ENCODE measurements at places on chromosomes 6 and 20. TPM values are rescaled to one million over a fixed set of nuclear protein-coding genes. Genes with fewer than 3 reads are reported as not detected.

DNA sequence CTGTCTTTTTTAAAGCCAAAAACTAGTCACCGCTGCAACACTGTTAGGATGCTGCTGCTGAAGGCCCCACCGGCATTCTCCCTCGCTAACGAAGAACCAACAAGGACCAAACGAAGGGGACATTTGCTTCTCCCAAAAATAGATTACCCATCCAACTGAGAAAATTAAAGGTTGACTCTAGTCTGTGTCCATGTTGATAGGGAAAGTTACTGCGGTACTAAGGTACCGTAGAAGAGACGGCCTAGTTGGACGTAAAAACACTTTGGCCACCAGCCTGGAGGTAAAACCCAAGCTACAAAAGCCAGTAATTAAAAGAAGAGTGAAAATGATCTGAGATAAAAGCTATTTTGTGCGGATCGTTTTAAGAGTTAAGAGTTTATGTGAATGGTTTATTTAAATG is 11.8 kb upstream of the FOXF2 start:
- no peaks in the 10 kb centered on the region for H3K36me3 ChIP-seq
- peaks cover 6% of the 10 kb centered on the region for H3K4me1 ChIP-seq
- no peak overlapping the region for H3K27ac ChIP-seq
- ATAC-seq, result no peak
- H3K4me3 ChIP-seq, result no peak overlapping the region
- peaks cover 72% of the 10 kb centered on the region for H3K27me3 ChIP-seq

DNA sequence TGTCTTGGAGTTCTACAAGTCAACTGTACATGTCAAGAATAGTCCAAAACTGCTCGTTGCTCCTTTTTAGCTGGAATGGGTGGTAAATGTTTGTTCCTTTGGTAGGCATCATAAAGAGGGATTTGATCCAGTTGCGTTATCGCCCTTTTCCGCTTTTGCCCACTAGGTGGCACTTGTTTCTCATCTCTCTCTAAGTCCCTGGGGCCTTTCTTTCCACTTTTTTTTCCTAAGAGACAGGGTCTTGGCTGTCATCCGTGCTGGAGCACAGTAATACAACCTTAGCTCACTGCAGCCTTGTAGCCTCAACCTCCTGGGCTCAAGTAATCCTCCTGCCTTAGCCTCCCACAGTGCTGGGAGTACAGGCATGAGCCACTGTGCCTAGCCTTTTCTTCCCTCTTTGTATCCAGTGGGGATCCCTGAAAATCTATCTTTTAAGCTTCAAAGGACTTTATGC is 20.7 kb downstream of the GTPBP2 start:
- H3K4me1 ChIP-seq, result peaks cover 8% of the 10 kb centered on the region
- no peaks in the 10 kb centered on the region for H3K27me3 ChIP-seq
- H3K27ac ChIP-seq, result no peak overlapping the region
- no peak overlapping the region for H3K4me3 ChIP-seq
- peak; percentile 58 for ATAC-seq

- H3K27ac ChIP-seq, result no peak overlapping the region
- peaks cover 9% of the 10 kb centered on the region for H3K4me1 ChIP-seq
- no peak for ATAC-seq
- H3K4me3 ChIP-seq, result no peak overlapping the region
- no peaks in the 10 kb centered on the region for H3K36me3 ChIP-seq
Observed at GRCh38 chr6:71488186-71488585, 199.6 kb downstream of the OGFRL1 start.

DNA sequence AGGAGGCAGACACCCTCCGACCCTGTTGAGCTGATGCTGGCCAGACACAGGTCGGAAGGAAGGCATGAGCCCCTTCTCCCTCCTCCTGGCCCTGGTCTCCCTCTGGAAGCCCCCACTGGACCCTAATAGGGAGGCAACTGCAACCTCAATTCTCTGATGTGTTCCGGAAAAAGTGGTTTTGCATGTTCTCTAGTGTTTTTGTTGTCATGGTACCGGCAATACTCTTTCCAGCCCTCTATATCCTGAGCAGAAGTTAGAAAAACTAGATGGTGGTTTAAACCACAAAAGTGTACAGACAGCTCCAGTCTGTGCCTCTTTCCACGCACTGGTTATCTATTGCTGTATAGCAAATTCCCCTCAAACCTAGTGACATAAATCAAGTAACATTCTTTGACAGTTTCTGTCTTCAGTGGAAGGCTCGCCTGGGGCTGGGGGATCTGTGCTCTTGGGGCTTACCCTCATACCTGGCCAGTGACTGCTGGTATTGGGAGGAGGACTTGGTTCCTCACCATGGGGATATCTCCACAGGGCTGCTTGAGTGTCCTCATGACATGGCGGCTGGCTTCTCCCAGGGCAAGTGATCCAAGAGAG is 37.0 kb downstream of the SYTL3 start:
- ATAC-seq, result peak; percentile 20
- H3K27ac ChIP-seq, result no peak overlapping the region
- no peaks in the 10 kb centered on the region for H3K4me1 ChIP-seq
- no peaks in the 10 kb centered on the region for H3K27me3 ChIP-seq
- H3K36me3 ChIP-seq, result no peaks in the 10 kb centered on the region

Gene ABCC10
- 19.4 TPM for total RNA-seq

- no peak for ATAC-seq
- no peaks in the 10 kb centered on the region for H3K36me3 ChIP-seq
- H3K4me3 ChIP-seq, result no peak overlapping the region
- H3K4me1 ChIP-seq, result no peaks in the 10 kb centered on the region
Observed at GRCh38 chr6:168067081-168067759, 11.8 kb downstream of the FRMD1 start.

GRCh38 chr6:47182291-47182957 is 127.3 kb downstream of the TNFRSF21 start:
- no peak for ATAC-seq
- H3K27me3 ChIP-seq, result no peaks in the 10 kb centered on the region
- no peaks in the 10 kb centered on the region for H3K4me1 ChIP-seq
- no peak overlapping the region for H3K4me3 ChIP-seq

DNA sequence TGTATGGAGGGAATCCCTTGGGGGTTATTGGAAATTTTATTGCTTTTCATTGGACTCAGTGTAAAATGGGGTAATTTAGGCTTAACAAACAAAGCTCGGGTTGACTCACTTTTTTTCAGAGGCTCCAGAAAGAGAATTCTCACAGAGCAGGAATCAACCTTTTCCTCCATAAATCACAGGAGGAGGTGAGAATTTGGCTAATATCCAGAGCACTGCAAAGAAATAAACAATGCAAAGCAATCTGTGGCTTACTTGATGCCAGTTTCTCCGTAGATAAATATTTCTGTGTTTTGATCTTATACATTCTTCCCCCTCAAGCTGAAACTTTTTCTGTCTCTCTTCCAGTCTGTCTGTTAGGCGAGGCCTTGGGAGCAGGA is 176.6 kb downstream of the TSHZ2 start:
- H3K36me3 ChIP-seq, result no peaks in the 10 kb centered on the region
- H3K27ac ChIP-seq, result no peak overlapping the region
- H3K27me3 ChIP-seq, result no peaks in the 10 kb centered on the region
- H3K4me1 ChIP-seq, result no peaks in the 10 kb centered on the region
- ATAC-seq, result no peak

Gene GLP1R
- not detected for total RNA-seq

DNA sequence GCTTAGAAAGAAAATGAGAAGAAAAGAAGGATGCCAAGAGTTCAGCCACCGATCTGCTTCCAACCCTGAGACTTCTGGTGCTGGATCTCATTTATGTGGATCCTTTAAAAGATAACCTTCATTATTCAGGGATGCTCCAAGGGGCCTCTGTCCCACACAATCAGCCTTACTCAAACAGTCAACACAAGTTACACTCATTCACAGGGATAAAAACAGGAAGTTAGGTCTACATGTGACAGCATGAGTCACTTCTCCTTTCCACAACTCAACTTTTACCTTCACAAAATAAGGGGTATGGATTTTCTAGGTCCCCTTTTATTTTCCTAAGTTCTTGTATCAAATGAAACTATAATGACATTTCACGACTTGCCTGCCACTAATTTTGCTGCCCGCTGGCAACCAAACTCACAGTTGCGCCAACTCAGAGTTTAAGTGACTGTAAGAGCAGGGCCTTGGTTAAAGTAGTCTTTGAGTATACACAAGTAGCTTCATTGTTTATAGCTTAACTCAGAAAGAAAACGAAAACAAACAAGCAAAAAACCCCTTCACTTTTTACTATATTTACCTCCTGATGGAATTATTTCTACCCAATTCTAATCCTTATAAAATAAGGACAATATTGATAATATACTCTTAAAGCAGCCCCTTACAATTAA is 278.8 kb upstream of the RUNX2 start:
- H3K27ac ChIP-seq, result no peak overlapping the region
- no peaks in the 10 kb centered on the region for H3K36me3 ChIP-seq
- no peaks in the 10 kb centered on the region for H3K27me3 ChIP-seq
- H3K4me1 ChIP-seq, result no peaks in the 10 kb centered on the region

Gene VSTM2L
- 8.2 TPM for total RNA-seq

GRCh38 chr6:138109042-138109997 is 2.1 kb upstream of the PERP start:
- peak overlapping the region; percentile 89 for H3K27ac ChIP-seq
- no peak for ATAC-seq
- H3K27me3 ChIP-seq, result peaks cover under 1% of the 10 kb centered on the region
- H3K4me3 ChIP-seq, result no peak overlapping the region
- peaks cover 36% of the 10 kb centered on the region for H3K4me1 ChIP-seq
- H3K36me3 ChIP-seq, result no peaks in the 10 kb centered on the region

- ATAC-seq, result peak; percentile 88
- no peaks in the 10 kb centered on the region for H3K36me3 ChIP-seq
- no peak overlapping the region for H3K4me3 ChIP-seq
- no peaks in the 10 kb centered on the region for H3K4me1 ChIP-seq
- H3K27ac ChIP-seq, result no peak overlapping the region
Observed at GRCh38 chr6:7697820-7698623, 27.9 kb upstream of the BMP6 start.

DNA sequence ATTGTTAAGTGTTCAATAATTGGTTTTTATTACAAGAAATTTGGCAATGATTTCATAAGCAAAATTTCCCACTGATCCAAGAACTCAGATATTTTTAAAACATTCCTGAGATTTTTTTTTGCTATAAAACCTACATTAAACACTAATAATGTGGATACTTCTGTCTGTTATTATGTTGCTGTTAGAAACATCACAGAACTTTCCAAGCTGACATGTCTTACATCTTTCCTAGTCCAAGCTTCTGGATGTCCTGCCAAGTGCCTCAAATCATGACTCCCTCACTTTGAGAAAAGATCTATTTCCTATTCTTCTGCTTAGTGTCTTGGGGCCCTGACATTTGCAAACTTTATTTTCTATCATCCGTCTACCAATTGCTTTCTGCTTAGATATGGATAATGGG is 110.8 kb downstream of the RFPL4B start:
- H3K4me3 ChIP-seq, result no peak overlapping the region
- H3K36me3 ChIP-seq, result no peaks in the 10 kb centered on the region
- no peaks in the 10 kb centered on the region for H3K4me1 ChIP-seq
- no peaks in the 10 kb centered on the region for H3K27me3 ChIP-seq
- H3K27ac ChIP-seq, result no peak overlapping the region

- H3K27ac ChIP-seq, result peak overlapping the region; percentile 61
- no peaks in the 10 kb centered on the region for H3K27me3 ChIP-seq
- peak overlapping the region; percentile 21 for H3K4me3 ChIP-seq
- peak; percentile 79 for ATAC-seq
Observed at GRCh38 chr6:111997078-111997852, 56.6 kb upstream of the CCN6 start.
